ENCODE measurements at places on chromosomes 6 and 20.

DNA sequence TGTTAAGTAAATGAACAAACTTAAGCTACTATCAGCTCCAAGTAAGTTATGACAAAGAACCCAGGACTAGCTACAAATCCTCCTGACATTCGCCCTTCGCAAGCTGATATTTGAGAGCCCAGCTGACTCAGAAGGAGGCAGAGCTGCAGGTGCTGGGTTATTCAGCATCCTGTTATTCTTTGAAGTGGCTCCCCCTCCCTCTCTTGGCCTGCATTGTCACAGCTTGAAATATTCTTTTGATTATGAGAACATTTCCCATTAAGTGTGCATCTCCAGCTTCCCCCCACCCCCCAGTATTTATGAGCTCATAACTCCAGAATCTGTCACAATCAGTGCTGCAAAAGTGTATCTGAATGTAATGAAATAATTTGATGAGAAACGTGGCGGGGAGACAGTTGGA, 78.8 kb upstream of the RALY start:
- DNase-seq: peak; percentile 59

- DNase-seq: peak; percentile 71
Measured at GRCh38 chr6:158854214-158855101, 35.3 kb upstream of the EZR start.

DNA sequence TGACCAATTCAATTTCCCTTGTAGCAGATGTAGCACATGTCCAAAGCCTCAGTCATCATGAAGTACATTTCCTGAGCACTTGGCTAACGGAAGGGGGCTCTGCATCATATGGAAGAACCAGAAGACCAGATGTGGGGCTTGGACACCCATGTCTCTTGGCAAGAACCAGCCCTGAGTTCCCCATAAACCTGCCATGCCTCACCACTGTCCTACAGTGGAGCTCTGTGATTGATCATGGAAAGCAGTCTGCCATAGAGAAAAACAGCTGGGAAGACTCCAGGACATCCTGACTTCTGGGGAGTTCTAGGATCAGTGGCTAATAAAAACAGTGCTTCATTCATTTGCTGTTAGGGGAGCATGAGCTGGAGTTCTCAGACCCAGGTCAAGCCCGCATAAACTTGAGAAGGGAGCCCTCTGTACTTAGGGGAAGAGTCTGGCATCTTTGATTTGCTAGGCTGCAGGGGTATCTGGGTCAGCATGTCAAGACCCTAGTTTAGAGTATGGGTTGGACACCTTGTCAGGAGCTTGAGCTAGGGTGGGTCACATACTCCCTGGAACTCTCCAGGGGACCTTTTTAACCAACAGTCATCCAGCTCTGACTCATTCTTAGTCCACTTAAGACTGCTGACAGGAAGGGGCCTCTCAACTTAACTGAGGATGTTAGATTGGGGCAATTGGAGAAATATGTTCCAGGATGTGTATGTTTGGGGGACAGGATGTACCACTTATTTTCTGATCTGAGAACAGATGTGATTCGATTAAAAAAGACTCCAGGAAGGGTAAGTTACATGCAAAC, 26.3 kb upstream of the TRAM2 start:
- DNase-seq: no peak

DNA sequence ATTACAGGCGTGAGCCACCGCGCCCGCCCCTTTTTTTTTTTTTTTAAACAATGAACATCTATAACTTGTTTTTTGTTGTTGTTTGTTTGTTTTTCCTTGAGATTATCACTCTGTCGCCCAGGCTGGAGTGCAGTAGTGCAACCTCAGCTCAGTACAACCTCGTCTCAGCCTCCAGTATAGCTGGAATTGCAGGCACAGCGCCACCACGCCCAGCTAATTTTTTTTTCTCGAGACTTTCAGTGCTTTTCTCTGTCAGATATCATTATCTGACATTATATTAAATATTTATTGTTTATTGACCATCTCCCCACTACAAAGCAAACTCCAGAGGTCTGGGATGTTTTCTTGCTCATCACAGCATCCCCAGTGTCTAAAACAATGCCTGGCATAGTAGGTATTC, 2.3 kb upstream of the DLK2 start:
- no peak for DNase-seq

DNA sequence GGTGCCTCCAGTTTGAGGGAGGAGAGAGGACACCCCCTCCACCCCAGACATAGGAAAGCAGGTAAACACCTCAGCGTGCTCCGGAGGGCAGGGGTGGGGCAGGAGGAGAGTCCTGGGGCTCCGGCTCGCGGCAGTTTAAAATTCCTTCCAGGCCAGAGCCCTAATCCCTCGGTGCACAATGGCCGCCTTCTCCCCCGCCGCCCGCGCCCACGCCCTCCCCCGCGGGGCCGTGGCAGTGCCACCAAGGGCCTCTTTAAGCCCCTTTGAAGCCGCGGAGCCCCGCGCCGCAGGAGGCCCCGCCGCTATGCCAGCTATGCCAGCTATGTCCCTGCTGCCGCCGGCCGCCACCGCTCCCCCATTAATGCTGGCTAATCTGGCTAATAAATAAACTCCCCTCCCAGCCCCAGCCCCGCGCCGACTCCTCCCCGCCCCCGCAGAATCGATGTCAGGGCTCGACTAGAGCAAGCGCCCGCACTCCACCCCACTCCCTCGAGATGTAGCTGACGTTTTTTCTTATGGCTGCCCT, 125.1 kb downstream of the MRPL14 start:
- no peak for DNase-seq

- peak; percentile 2 for DNase-seq
Measured at GRCh38 chr6:11164717-11165646, 53.5 kb upstream of the ERVFRD-1 start.

- DNase-seq: no peak
Measured at GRCh38 chr6:38153076-38153797, 333.7 kb downstream of the ZFAND3 start.

- DNase-seq: peak; percentile 71
Measured at GRCh38 chr6:167056370-167056769, 57.2 kb downstream of the CEP43 start.

DNA sequence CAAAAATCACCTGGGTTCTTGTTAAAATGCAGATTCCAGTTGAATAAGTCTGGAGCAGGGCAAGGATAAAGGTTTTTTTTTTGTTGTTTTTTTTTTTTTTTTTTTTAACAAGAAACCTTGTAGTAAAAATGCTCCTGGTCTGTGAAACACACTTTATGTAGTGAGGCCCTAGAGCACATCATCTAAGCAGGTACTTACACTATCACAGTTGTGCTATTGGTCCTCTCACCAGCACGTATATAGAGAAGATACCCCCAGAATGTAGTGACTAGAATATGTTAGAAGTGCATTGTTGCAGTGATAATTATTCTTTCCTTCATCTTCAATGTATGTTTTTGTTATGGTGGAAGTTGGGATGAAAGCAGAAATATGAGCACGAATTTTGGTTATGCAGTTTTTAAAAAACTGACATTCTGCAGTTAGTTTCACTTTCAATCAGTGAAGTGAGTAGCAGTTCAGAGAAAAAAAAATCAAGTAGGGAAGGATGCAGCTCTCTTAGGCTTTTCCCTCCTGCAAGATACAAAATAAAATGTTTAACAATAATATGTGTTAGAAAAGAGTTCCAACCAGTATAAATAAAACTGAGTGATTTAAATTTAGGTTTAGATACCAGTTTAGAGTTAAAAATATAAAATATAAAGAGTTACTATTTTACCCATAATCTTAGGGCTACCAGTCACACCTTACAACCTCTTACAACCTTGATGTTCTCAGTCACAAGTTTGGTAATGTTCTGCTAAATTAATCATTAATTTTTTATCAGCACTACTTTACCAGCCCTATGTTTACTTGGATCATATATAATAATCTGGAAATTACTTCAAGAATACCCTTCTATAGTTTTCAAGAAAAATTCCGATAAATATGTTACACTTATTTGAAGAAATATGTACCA, 9.2 kb upstream of the DEFB113 start:
- no peak for DNase-seq

- DNase-seq: no peak
Measured at GRCh38 chr20:48729538-48729937, 98.3 kb downstream of the PREX1 start.

DNA sequence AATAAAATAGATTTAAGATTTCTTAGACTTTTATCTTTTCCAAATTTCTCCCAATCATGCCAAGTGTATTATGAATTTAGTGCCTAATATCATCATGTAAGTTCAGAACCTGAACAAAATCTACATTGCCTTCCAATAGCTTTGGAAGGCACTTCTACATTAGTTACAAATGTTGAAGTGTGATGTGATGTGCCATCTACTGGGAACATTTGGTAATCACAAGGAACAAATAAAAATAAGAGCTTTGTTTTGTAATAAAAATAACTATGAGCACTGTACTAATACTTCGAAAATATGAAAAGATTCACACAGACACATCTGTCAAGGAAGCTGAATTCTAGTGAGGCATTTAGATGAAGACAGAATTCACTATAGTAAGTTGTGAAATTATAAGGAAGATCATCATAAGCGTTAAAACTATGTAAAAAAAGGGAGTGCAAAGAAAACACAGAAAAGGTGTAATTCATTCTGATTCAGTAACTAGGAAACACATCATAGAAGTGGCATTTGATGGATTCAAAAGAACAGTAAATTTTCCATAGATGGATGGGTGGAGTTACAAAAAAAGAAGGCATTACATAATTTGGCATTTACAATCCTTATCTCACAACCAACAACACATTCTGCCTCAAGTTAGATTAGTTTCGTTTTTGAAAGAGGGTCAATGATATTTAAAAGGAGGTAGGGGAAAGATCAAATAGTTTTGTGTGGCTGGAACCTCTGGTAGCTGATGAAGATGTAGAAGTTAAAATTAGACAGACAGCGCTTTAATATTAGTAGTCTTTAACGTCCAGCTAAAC, 161.0 kb downstream of the ASCC3 start:
- DNase-seq: no peak

GRCh38 chr6:161736781-161737292, 463.0 kb upstream of the AGPAT4 start:
- no peak for DNase-seq

DNA sequence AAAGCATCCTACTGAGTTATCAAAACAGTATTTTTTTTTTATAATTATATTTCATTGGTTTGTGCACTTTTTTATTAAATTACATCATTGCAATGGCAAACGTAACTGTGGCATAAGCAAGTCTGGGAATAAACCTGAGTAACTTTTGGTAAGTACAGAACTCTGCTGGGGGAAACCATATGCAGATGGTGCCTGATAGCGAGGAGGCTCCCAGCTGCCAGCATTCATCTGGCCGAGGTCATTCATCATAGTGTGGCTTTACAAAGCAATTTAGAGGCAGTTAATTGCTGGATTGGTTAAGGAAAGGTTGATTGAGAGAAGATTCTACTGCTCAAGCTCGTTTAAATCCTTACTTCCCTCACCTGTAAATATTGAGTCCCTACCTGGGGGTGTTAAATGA, 52.6 kb downstream of the HECA start:
- DNase-seq: no peak

- no peak for DNase-seq
Measured at GRCh38 chr6:38773338-38773737, 58.2 kb downstream of the DNAH8 start.

- no peak for DNase-seq
Measured at GRCh38 chr6:85975957-85976356, 333.3 kb upstream of the SYNCRIP start.

DNA sequence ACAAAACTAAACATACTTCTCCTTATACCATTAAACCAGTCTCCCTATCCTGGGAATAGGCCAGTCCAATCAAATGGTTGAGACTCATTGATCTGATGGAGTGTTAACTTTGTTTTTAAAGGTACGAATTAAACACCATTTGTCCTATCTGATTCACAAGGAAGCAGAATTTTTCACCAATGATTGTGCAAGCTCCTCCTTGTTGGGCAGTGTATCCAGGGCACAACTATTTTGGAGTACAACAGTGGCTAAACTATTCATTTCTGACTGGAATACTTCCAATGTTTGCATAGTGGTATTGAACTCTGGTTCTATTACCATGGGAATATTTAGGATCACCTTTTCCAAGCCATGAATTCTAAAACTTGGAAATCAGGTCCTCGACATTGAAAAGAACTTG, 5.4 kb upstream of the PPP1R3G start:
- no peak for DNase-seq

GRCh38 chr6:35386989-35387388, 44.6 kb downstream of the PPARD start:
- DNase-seq: no peak

DNA sequence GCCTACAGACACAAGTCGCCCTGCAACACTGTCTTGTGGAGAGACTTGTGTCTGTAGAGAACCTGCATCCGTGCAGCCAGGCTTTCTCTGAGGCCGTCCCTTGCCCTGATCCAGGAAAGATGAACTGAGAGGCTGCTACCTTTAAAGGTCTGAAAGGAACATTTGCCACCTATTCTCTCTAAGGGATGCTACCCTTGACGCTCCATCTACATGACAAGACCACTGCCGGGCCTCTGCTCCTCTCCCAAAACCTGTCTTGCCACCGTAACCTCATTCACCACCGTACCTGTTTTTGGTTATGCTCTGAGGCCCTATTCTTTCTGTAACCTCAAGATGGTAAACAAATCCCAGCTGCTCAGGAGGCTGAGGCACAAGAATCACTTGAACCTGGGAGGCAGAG, 73.9 kb downstream of the FOXF2 start:
- DNase-seq: no peak

DNA sequence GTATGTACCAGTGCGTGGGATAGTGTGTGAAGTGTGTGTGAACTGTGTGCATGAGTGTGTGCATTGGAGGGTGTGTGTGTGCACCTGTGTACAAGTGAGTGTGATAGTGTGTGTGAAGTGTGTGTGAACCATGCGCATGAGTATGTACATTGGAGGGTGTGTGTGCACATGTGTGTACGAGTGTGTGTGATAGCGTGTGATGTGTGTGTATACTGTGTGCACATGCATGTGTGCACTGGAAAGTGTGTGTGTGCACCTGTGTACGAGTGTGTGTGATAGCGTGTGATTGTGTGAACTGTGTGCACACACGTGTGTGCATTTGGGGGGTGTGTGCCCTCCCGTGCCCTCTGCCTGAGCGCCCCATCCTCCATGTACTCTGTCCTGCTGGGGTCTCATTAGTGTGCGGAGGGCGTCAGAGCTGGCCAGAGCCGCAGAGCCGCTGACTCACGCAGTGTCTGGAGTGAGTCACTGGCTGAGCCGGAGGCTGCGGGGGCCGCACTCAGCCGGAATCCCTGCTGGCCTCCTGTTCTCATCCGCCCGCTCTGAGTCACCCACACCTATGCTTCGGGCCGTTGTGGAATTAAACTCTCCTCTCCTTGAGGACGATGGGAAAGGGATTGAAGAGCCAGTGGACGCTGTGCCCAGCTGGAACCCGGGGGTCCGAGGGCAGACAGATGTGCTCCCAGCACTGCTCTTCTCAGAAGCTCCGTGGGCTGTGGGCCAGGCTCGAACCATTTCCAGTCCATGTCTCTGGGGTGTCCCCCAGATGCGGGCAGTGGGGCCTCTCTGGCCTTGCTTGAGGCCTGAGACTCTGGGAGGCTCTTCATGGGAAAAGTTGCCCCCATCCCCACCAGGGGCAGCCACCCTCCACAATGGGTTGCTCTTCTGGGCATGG, 27.3 kb upstream of the STX16 start:
- DNase-seq: no peak

- DNase-seq: no peak
Measured at GRCh38 chr6:43951756-43952675, 175.2 kb downstream of the MRPL14 start.

- no peak for DNase-seq
Measured at GRCh38 chr6:79403563-79403962, 133.7 kb downstream of the LCA5 start.

- DNase-seq: no peak
Measured at GRCh38 chr20:39758876-39759275, 796.7 kb downstream of the DHX35 start.
